ENCODE measurements at places on chromosomes 1 and 21.

DNA sequence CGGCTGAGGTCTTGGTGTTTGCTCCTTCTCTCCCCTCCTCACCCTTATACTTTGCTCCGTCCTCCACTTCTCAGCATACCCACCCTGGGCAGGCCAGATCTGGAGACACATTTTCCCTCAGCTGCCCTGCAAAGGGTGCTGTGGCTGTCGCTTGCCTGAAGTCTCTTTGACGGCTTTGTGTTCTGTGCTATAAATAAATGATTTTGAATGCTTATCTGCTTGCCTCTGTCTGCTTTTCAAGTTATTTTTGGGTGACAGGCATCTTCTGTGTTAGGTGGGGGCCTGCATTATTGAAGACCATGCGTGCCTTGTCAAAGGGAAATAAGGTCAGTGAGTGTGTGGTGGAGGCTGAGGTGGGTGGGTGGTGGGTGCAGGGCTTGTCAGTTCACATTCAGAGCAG, 66.9 kb upstream of the KCND3 start:
- no peak for DNase-seq

- no peak for DNase-seq
These were observed 400 bp upstream of the COG2 start for GRCh38 chr1:230641900-230642262.

- DNase-seq, result no peak
These were observed 544.8 kb downstream of the NUF2 start for GRCh38 chr1:163866564-163866963.

DNA sequence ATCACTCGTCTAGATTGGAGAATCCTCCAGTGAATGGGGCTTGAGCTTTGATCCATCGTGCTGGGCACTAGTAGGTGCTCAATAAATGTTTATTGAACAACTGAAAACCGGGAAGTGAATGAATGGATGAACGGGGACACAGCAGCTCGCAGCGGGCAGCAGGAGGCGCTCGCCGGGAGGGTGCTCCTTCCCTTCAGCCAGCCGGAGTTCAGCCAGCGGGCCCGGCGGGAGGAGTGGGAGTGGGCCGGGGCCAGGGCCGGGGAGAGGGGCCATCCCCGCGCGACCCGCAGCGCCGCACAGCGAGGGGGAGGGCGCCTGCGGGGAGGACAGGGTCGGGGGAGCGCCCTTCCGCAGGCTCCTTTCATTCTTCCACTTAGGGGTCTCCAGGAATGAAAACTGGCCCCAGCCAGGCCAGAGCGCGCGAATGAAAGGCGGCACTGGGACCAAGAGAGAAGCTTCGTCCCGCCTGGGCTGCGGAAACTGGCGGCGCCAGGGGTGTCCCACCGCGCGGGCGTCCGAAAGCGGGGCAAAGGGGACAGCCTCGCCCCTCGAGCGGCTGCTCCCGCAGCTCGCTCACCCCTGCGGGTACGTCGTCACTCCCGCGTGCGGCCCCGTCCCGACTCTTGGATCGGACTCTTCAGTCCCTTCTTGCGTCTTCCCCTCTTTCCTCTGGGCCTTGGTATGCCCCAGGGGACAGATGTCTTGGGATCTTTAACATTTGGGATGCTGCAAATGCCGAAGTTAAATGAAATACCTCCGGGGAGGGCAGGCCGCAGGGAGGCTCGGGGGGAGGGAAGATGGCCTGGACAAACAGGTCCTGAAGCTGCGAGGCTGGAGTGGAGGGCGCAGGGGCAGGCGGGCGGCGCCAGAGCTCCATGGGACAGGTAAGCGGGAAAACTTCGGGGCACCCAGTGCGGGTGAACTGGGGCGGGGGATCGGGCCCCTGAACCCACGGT, 3.6 kb upstream of the INAVA start:
- DNase-seq, result no peak

DNA sequence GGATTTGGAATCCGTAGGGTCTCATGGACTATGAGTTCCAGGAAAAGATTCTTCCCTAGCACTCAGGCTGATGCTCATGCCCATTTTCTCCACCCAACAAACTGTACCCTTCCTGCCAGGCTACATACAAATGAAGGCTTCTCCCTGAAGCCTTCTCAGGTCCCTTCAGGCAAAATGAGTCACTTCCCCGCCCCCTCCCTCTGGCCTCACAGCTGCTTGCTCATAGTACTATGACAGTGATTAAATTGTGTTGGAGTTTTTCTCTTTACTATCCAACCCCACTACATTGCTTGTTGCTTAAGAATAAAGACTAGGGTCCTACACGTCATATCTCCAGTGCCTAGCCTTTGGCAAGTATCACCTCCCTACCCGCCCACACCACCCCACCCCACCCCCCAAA, 207.6 kb upstream of the NFIA start:
- no peak for DNase-seq

GRCh38 chr1:59384443-59384842, 87.5 kb downstream of the FGGY start:
- DNase-seq, result no peak

DNA sequence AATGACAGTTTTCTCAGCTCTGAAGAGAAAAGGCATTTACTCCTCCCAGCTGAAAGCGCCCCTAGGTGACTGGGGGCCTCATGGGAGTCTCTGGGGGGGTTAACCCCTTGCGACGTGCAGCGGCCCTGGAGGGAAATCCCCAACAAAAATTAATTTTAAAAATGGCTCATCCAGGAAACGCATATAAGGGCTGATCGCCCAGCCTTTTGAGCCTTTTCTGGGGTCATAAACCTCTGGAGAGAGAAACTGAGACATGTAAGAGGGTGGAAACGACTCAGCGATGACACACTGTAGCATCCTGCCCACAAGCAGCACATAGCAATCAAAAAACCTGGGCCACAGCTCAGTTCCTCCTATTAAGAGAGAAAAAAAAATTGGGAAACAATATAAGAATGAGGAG, 20.4 kb upstream of the HPDL start:
- peak; percentile 58 for DNase-seq

GRCh38 chr1:59180735-59181134, 116.2 kb upstream of the FGGY start:
- no peak for DNase-seq

DNA sequence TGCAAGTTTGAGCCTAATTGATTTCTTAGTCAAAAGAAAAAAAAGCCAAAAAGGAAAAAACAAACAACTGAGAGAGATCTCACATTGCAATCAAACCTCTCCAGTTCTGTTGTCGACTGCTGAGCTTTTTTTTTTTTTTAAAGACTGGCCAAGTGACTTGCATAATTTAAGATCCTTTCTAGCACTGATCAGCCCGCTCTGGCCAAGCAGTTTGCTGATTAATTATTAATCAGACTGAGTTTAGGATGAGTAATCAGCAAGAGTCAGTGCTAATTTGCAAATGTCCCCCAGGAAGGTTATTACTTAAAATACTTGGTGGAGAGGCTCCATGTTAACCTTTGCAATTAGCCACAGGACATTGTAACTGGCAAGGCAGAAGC, 39.3 kb downstream of the HMGB4 start:
- no peak for DNase-seq

- DNase-seq, result no peak
These were observed 9.5 kb upstream of the NDUFS5 start for GRCh38 chr1:39016604-39017171.

All from activated CD8-positive, alpha-beta T cell treated with anti-CD3 and anti-CD28 coated beads, Interleukin-2, amount 10 ng/mL, durations not matched to agents 7 days and 5 days (primary cell).